ENCODE measurements at places on chromosomes 4 and X.

DNA sequence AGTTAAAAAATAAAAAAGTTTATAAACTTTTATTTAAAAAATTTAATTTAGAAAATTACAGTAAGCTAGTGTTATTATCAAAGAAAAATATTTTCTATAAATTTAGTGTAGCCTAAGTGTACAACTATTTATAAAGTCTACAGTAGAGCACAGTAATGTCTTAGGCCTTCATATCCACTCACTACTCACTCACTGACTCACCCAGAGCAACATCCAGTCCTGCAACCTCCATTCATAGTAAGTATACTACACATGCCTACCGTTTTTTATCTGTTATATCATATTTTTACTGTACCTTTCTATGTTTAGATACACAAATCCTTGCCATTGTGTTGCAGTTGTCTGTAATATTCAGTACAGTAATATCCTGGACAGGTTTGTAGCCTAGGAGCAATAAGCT, 129.0 kb upstream of the FAM47B start:
- no peak for DNase-seq

DNA sequence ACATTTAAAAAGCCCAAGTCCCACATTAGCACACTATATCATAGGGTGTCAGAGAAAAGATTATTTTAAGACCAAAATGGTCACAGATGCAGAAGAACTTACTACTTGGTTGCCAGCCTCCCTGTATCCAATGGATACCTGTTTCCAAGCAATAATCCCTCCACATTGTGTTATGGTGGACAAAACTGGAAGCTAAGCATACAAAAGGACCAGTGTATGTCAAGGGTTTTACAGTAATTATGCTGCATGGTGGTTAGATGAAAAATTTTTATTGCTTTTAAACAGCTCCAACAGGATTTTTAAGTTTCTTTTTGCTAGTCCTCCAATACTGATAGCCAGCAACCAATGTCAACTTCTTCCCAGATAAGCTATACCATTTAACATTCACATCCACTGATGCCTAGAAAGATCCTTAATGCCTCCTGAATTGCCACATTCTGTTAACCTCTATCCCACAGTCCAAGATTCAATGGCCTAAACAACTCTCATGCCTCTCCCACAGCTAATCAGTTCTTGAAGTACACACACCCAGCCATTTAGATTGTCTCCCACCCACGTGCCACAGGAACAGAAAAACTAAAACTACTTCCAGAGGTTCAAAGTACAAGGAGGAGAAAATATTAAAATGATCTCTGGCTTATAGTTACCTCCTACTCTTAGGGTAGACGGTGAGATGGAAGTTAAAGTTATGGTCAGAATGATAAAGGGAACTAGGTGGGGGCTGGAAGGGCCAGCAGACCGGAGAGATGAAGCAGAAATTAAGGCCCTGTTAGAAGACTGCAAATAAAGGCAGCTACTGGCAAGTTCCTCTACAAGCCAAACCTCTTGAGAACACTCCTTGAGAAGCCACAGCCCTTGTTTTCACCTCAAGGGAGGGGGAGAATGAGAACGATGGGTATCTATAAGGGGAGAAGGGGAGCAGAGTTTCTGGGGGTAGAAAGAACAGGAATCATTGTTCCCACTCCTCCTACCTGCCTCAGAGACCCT, 5.5 kb downstream of the MED14 start:
- no peak for DNase-seq

- DNase-seq = no peak
Observed at GRCh38 chr4:112077743-112078142, 67.5 kb upstream of the FAM241A start.

DNA sequence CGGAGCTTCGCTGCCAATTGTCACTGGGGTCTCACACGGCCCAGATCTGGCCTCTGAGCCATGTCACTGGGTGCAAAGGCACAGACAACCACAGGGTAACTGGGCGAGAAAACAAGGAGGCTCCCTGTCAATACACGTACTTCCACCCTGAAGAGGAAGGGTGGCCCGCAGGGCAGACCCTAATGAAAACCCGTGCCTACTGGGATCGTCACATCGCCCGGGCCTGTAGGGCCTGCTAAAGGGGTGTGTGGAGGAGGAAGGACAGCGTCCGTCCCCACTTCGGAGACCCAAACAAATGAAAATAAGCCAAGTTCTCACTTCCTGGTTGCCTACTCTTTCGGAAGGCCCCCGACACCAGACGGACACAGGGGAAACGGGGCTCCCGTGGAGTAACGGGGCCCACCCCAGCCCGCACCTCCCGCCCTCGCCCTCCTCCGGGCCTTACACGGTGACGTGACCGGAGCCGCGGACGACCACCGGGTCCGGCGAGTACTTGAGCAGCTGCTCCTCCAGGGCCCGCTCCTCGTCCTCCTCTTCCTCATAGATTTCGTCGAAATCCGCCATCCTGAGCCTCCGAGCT, 578 bp downstream of the CHIC2 start:
- DNase-seq = peak; percentile 13

DNA sequence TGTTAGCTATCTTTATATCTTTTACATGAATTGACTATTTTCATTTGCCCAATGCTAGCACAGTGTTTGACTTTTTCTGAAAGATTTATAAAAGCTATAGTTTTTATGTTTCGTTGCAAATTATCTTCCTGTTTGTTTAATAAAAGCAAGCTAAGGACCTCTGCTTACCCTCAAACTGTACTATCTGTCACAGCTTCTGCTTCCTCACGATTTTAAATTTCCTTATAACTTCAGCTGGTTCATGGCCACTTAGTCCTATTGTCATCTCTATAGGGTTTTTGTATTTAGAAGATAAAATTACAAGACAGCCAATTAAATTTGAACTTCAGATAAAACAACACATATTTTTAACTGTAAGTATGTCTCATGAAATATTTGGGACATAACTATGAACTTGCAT, 494.0 kb downstream of the PDGFC start:
- DNase-seq = no peak

DNA sequence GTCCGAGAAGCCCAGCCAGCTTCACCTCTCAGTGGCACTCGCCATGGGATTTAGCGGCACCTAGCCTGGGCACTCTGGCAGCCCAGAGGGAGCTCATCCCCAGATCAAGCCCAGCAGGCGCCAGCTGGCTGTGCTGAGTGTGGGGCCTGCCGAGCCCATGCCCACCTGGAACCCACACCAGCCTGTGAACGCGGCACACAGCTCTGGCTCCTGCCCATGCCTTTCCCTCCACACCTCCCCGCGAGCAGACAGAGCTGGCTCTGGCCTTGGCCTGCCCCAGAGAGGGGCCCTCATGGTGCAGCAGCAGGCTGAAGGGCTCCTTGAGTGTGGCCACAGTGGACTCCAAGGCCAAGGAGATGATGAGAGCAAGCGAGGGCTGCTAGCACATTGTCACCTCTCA, 38.0 kb upstream of the AADAT start:
- no peak for DNase-seq

DNA sequence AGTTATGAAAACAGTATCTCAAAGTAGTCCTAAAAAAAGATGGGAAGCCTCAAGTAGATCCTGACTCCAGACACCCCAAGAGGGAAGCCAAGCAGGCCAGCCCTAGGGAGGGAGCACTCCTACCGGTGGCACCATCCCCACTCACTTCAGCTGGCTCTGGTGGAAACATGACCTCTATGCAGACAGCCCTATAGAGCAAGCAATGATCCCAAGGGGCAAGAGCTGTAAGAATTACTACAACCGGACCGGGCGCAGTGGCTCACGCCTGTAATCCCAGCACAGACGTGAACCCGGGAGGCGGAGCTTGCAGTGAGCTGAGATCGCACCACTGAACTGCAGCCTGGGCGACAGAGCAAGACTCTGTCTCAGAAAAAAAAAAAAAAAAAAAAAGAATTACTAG, 5.7 kb downstream of the LETM1 start:
- DNase-seq = no peak

GRCh38 chrX:106484233-106484632, 127.5 kb upstream of the RADX start:
- DNase-seq = peak; percentile 91

DNA sequence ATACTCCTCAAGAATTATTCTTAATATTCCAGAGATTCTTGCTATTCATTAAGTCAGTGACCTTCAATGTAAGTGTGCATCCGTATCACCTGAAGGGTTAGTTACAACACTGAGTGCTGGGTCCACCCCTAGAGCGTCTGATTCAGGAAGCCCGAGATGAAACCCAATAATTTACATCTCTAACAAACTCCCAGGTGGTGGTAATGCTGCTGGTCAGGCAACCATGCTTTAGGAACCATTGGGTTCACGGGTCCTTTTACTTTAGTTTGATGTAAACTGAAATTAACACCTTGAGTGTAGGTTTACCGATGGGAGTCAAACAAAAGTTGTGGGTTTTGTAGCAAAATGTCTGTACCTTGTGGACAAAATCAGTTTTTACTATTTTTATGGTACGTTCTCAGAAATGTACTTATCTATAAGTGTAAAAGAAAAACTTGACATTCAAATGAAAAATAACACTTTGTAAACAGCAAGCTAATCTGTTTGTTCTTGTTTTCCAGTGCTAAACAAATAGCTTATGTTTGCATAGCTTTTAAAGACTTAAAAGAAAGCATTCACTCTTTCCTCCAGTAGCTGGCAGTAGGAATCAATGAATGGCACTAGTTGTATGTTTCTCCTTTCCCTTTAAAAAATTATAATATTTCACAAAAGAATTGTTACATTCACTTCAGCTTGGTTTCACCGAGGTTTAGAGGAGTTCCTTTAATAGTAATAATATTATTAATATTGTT, 32.7 kb downstream of the ACE2 start:
- no peak for DNase-seq

DNA sequence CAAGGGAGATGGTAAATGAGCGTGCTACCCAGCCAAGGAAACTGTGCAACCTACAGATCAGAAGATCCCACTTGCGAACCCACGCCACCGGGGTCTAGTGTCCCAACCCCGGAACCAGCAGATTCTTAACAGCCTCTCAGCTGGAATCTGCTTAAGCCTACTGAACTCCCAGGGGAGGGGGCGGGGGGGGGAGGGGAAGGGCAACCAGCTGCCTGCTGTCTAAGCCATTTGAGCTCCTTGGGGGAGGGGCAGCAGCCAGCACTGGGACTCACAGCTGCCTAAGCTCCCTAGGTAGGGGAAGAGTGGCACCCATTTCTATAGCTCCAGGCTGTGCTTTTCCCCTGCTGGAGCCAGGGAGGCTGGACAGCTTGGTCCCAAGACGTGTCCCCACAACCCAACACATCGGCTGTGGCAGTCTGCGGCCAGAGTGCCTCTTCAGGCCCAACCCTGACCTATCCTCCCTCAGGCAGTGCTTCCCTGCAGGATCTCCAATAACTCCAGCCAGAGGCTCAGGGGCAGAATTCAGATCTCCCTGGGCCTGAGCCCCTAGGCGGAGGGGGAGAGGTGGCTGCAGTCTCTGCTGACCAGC, 289.2 kb downstream of the LDB2 start:
- no peak for DNase-seq

GRCh38 chrX:110944751-110945675, 149.4 kb upstream of the CHRDL1 start:
- no peak for DNase-seq

GRCh38 chr4:33029976-33030375, 2309.8 kb downstream of the PCDH7 start:
- DNase-seq = no peak

GRCh38 chr4:34281826-34282225, 1962.5 kb downstream of the ARAP2 start:
- no peak for DNase-seq

- DNase-seq = no peak
Observed at GRCh38 chr4:187608001-187608421, 387.6 kb upstream of the ZFP42 start.

DNA sequence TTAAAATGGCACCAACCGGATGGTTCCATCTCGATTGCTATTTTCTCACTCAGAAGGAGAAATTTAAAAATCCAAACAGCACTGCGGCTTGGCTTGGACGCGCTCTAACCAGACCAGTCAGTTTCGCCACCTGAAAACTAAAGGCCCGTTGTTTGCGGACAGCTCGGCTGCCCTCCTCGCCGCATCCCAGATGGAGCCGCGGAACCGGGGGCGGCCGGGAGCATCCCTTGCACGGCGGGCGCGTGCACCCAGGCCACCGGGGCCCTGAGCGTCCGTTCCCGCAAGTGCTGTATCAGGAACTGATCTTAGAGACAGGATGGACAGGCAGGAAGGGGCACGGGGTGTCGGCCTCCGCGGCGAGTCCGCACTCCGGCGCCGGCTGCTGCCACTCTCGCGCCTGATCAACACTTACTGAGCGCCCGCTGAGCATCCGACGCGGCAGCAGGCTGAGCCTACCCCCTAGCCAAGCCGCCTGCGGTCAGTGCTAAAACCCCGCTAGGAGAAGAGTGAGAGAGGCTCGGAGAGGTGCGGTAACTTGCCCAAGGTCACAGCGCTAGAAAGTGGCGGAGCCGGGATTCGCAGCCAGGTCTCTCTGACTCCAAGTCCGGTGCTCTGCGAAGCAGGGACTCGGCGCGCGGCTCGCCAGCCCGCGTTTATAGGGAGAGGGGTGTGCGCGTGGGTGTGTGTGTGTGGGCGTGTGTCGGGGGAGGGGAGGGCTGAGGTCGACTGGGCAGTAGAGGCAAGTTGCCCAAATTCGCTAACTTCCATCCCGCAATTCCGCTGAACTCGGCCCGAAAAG, at the start of gene CITED1:
Gene CITED1, minus strand, starts transcription at position 629 of the 799 bp plus-strand sequence. CDS start 3,045 bp downstream, outside the sequence.
- DNase-seq = peak; percentile 16

DNA sequence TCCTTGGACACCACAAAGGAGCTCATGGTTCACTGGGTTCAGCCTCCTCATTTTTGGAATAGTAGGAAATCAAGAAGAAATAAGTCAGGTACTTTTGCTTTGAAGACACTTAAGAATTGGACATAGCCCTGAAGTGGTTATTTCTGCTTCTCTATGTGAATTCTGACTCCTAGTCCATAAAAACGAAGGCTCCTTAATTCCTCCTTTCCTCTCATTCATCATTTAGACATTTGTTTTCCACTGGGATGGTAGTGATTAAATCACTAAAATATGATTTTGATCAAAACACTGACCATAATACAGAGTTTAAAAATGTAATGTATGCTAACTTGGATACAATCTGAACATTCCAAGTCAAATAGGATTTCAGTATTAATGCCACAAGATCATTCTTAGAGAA, 34.7 kb upstream of the CYP2U1 start:
- DNase-seq = no peak

DNA sequence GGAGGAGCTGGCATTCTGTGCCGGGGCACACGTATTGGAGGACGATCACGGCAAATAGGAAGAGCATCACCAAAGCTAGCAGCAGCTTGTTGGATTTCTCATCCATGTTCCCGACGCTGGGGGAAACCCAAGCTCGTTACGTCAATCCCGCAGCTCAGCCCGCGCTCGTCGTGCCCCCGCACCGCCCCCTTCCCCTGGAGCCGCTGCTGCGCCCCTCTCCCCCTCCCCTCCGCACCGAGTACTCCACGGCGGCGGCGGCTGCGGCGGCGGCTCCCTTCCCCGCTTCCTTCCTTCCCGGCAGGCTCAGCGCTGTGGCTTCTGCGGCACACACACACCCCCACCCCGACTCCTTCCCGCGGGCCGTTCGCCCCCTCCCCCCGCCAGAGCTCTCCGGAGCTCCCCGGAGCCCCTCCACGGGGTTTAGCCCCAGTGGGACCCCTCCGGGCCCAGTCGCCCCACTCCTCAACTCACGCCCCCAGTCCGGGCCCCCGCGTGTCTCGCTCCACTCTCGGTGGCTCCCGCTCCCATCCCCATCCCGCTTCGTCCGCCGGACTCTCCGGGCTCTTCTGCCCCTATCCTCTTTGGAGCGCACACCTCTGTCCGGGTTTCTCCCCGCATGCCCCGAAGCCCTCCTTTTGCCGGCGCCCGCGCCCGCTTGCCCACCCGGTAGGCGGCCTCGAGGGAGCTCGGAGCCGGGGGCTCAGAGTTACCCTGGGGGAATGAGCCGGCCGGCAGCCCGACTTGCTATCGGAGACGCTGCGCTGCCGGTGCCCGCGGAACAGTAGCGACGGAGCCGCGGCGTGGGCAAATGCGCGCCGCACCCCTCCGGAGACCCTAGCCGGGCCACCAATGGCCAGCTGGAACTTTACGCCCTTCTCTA, 978 bp downstream of the HS6ST2 start:
- no peak for DNase-seq

Data from activated CD4-positive, alpha-beta T cell treated with anti-CD3 and anti-CD28 coated beads, Interleukin-10, Interleukin-2, amounts not matched to agents 100 ng/mL and 50 ng/mL, durations not matched to agents 16 hours and 8 hours (primary cell).